Kidney epithelial cell (primary cell): ENCODE measurements at places on chromosomes 1 and 21. TPM values are rescaled to one million over a fixed set of nuclear protein-coding genes. Genes with fewer than 3 reads are reported as not detected.

- no peak for DNase-seq
These were observed 28.9 kb downstream of the OBSCN start for GRCh38 chr1:228236744-228237143.

- no peak for DNase-seq
These were observed 100.8 kb downstream of the PLPPR4 start for GRCh38 chr1:99365141-99365540.

DNA sequence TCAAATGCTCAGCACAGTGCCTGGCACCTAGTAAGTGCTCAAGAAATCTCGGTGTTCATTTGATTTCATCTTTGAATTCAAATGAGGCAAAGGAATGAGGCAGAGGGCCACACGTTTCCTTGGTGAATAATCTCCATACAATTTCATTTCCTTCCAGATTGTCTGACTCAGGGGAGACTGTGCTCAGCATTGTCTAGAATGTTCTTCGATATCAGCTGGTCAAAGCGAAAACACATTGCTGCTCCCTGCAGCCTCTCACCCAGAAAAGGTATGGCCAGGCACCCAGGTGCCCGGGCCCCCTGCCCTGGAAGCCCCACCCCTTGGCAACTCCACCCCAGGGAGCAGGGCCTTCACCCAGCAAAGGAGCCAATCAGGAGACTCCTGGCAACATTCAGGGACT lies 55.8 kb downstream of the FBXO2 start:
- no peak for DNase-seq

DNA sequence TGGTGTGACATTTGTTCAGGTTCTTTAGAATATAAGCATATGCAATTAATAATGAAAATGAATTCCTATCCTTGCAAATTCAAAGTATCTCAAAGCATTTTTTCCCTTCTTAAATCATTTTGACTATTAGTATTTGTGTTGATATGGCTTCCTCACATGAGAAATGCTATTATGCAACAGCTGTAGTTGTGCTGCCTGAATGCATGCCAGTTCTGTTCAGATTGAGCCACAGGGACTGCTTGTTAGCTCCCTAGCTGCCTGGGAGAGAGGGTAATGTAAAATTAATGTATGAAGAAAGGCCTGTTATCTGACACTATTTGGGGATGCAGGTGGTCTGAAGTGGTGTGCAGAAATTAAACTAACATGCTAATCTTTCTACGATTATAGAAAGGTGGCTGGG lies 45.5 kb downstream of the CACHD1 start:
- DNase-seq: no peak

The TMEM82 gene
- total RNA-seq: not detected in 2 replicates
